H9 (cell line): ENCODE measurements at places on chromosomes 16 and 17.

- H3K4me1 ChIP-seq: 0 out of 2 replicates have a peak, but pooled peaks cover 2% of the 10 kb centered on the region
- no peaks in the 10 kb centered on the region for H3K27me3 ChIP-seq
- H3K36me3 ChIP-seq: no peaks in the 10 kb centered on the region
- DNase-seq: peak; percentile 72
- H3K4me3 ChIP-seq: no peak overlapping the region
Measured at GRCh38 chr16:10641953-10642949, 52.5 kb downstream of the TEKT5 start.

DNA sequence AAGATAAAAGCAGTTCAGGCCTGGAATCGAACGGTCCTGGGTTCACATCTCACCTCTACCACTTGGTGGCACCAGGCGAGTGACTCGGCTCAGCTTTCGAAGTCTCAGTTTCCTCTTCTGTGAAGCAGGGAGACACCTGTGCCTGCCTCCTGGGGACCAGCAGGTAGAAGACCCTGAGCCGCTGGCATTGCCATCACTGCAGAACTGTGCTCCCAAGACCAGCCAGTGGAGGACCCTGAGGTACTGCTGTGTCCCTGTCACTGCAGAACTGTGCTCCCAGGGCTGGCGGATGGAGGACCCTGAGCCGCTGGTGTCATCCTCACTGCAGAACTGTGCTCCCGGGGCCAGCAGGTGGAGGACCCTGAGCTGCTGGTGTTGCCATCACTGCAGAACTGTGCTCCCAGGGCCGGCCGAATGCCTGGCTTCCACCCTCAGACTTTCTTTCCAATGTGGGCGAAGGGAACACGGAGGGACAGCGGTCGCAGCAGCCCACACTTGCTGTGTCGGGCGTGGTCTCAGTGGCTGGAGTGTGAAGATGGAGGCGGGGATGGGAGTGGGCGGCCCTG lies 8.7 kb upstream of the SLC7A5 start:
- peaks cover 5% of the 10 kb centered on the region; the same call in 2 of the 3 replicates for H3K36me3 ChIP-seq
- H3K27ac ChIP-seq: no peak overlapping the region
- H3K4me1 ChIP-seq: peaks cover 3% of the 10 kb centered on the region; the same call in 1 of the 2 replicates
- no peak for DNase-seq
- H3K4me3 ChIP-seq: no peak overlapping the region
- no peaks in the 10 kb centered on the region for H3K27me3 ChIP-seq

- peaks cover 2% of the 10 kb centered on the region; the same call in 1 of the 2 replicates for H3K4me1 ChIP-seq
- H3K27ac ChIP-seq: no peak overlapping the region
- H3K4me3 ChIP-seq: no peak overlapping the region
- peaks cover 60% of the 10 kb centered on the region for H3K36me3 ChIP-seq
Measured at GRCh38 chr16:30724641-30725417, 23.4 kb upstream of the PHKG2 start.

DNA sequence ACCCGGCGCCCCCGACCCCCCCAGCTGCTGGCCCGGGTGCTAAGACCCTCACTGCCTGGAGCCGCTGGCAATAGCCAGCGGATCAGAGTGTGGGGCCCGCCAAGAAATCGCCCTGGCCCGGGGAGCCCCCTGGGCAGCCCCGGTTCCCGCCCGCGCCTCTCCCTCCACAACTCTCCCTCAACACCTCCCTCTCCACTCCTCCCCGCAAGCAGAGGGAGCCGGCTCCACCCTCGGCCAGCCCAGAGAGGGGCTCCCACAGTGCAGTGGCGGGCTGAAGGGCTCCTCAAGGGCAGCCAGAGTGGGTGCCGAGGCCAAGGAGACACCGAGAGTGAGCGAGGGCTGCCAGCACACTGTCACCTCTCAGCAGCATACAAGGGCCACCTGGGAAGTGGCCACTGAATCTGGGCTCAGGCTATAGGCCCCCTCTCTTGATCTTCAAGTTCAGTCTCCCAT lies 385.5 kb downstream of the SEC14L1 start:
- H3K27me3 ChIP-seq: peaks cover 1% of the 10 kb centered on the region; the same call in 1 of the 2 replicates
- H3K4me3 ChIP-seq: no peak overlapping the region
- peaks cover 16% of the 10 kb centered on the region for H3K36me3 ChIP-seq
- no peak overlapping the region for H3K27ac ChIP-seq
- no peak for DNase-seq

DNA sequence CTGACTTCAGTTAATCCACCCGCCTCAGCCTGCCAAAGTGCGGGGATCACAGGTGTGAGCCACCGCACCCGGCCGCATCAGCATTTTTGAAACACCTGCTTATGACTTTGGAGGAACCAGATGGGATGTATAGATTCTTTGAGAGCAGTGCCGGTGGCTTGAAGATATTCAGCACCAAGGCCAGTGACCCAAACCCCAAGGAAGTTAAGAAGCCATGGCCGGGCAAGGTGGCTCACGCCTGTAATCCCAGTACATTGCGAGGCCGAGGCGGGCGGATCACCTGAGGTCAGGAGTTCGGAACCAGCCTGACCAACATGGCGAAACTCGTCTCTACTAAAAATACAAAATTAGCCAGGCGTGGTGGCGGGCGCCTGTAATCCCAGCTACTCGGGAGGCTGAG lies 43.9 kb downstream of the TRARG1 start:
- no peaks in the 10 kb centered on the region for H3K36me3 ChIP-seq
- no peaks in the 10 kb centered on the region for H3K27me3 ChIP-seq
- no peak overlapping the region for H3K4me3 ChIP-seq
- no peaks in the 10 kb centered on the region for H3K4me1 ChIP-seq
- no peak for DNase-seq

DNA sequence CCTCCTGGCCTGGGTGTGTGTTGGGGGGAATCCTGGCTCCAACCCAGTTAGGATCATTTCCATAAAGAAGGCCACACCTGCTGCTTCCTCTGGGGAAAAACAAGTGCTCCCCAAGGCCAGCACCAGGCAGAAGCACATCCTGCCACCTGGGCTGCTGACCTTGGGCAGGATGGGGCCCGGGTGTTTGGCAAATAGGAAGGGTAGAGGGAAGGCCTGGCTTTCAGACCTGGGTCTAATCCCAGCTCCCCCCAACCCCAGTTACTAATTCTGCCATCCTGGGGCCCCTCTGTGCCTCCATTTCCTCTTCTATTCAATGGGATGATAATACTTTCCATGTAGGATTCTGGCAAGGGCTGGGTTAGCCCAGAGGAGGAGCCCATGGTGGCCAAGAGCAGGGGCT lies 3.0 kb upstream of the NLRC5 start:
- H3K4me3 ChIP-seq: no peak overlapping the region
- peaks cover 6% of the 10 kb centered on the region; the same call in 1 of the 2 replicates for H3K27me3 ChIP-seq
- H3K36me3 ChIP-seq: no peaks in the 10 kb centered on the region
- DNase-seq: no peak
- no peak overlapping the region for H3K27ac ChIP-seq
- H3K4me1 ChIP-seq: no peaks in the 10 kb centered on the region

GRCh38 chr17:18017958-18018357 lies 21.0 kb downstream of the ATPAF2 start:
- H3K36me3 ChIP-seq: 0 out of 2 replicates have a peak, but pooled peaks cover 4% of the 10 kb centered on the region
- no peak overlapping the region for H3K27ac ChIP-seq
- no peaks in the 10 kb centered on the region for H3K4me1 ChIP-seq
- no peak for DNase-seq

DNA sequence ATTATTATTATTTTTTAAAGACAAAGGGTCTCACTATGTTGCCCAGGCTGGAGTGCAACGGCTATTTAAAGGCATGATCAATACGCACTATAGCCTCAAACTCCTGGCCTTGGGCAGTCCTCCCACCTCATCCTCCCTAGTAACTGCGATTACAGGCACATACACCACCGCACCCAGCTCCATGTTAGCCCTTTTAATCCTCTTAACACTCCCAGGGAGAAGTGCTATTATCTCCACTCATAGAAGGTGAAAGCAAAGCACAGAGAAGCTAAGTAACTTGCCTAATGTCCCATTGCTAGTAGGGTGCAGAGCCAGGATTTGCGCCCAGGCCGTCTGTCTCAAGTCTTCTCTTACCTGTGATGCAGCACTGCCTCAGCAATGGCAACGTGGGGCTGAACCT lies 5.0 kb downstream of the HAS3 start:
- H3K36me3 ChIP-seq: peaks cover 45% of the 10 kb centered on the region
- H3K4me1 ChIP-seq: peaks cover 7% of the 10 kb centered on the region; the same call in 1 of the 2 replicates
- no peak for DNase-seq
- H3K27me3 ChIP-seq: no peaks in the 10 kb centered on the region
- H3K27ac ChIP-seq: no peak overlapping the region
- H3K4me3 ChIP-seq: no peak overlapping the region

DNA sequence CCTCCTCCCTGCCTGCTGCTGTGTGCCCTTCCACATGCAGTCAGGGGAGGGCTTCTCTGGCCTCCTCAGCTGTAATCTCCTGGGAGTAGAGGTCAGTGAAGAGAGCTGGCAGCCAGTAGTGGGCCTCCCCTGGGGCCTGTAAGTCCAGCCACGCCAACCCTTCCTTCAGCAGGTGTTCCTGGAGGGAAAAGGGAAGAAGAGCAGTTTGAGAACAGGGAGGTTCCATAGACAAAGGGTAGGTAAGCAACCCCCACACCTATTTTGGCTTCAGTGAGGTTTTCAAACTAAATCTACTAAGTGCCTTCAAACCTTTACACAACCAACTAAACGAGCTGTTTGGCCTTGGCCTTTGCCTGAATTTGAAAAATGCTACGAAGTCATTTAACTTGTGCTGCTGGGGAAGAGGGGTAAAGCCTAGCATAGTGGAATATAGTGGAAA lies 14.2 kb downstream of the SNF8 start:
- H3K4me3 ChIP-seq: no peak overlapping the region
- peaks cover 37% of the 10 kb centered on the region for H3K36me3 ChIP-seq
- H3K27me3 ChIP-seq: no peaks in the 10 kb centered on the region
- DNase-seq: no peak
- no peak overlapping the region for H3K27ac ChIP-seq
- H3K4me1 ChIP-seq: no peaks in the 10 kb centered on the region

- H3K36me3 ChIP-seq: no peaks in the 10 kb centered on the region
- H3K27me3 ChIP-seq: no peaks in the 10 kb centered on the region
- peak; percentile 68 for DNase-seq
- no peak overlapping the region for H3K27ac ChIP-seq
- peaks cover 3% of the 10 kb centered on the region; the same call in 1 of the 2 replicates for H3K4me1 ChIP-seq
- H3K4me3 ChIP-seq: no peak overlapping the region
Measured at GRCh38 chr17:57045868-57046704, 39.0 kb upstream of the AKAP1 start.

GRCh38 chr17:33520426-33521330 lies 227.6 kb upstream of the ASIC2 start:
- DNase-seq: peak; percentile 85
- H3K4me1 ChIP-seq: no peaks in the 10 kb centered on the region
- no peak overlapping the region for H3K4me3 ChIP-seq
- H3K27me3 ChIP-seq: no peaks in the 10 kb centered on the region; the same call in 1 of the 2 replicates
- no peak overlapping the region for H3K27ac ChIP-seq

DNA sequence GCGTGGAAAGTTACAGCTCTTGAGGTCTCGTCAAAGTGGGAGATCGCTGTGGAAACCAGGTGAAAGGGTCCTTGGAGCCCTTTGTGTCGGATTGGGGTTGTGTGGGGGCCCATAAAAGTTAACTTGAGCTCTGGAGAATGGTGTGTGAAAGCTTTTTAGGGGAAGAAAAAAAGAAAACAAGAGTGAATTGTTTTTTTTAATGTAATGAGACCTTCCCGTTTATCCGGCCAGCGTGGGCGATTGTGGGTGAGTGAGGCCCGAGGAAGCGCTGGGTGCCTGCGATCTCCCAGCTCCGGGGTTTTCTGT lies 150.6 kb downstream of the MSI2 start:
- no peak overlapping the region for H3K27ac ChIP-seq
- DNase-seq: no peak
- no peak overlapping the region; the same call in 2 of the 3 replicates for H3K4me3 ChIP-seq
- 0 out of 3 replicates have a peak, but pooled peaks cover 5% of the 10 kb centered on the region for H3K36me3 ChIP-seq

- H3K27me3 ChIP-seq: no peaks in the 10 kb centered on the region
- peak; percentile 86 for DNase-seq
- no peak overlapping the region for H3K27ac ChIP-seq
- H3K4me1 ChIP-seq: no peaks in the 10 kb centered on the region
- H3K4me3 ChIP-seq: peak overlapping the region; percentile 55
Measured at GRCh38 chr16:2924901-2925755, 13.4 kb downstream of the FLYWCH1 start.

DNA sequence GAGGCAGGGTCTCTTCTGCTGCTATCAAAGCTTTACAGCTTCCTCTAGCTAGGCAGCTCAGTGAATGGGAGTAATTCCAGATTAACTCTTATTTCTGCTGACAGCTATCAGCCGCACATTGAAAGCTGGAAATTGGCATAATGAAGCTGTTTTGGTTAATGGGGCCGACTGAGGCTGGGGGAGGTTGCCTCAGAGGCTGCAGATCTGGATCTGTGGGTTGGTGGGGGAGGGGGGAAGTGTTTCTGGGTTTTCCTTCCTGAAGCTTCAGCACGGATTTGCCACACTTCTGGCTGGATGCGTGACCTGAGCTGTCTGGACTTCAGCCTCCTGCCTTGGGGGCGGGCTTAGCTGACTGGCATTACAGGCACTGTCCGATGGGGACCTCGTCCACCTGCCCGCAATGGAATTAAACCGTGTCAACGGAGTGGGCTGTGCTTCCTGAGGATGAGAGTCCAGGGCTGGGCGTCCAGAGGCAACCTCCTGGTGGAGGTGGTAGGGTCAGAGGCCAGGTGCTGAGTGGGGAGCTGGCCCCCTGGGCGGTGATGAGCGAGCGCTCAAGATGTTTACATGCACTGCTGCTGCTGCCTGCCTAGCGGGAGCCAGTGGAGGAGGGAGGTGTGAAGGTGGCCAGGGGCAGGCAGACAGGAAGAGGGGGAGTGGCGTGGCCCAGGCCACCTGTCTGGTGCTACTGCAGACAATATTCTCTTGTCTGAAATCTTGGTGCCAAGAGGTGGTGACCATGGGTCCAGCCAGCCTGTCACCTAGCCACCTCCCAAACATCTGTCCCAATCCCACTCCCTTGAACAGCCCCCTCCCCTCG lies 6.7 kb upstream of the ABCC3 start:
- no peaks in the 10 kb centered on the region for H3K36me3 ChIP-seq
- no peak overlapping the region for H3K27ac ChIP-seq
- peak; percentile 76 for DNase-seq
- no peaks in the 10 kb centered on the region; the same call in 1 of the 2 replicates for H3K27me3 ChIP-seq
- H3K4me1 ChIP-seq: no peaks in the 10 kb centered on the region

GRCh38 chr16:641326-642188 lies at the start of gene MCRIP2:
TSS of gene MCRIP2 (plus strand) at chr16:641828. CDS start at chr16:641992, 164 bp downstream.
- H3K4me3 ChIP-seq: peak within 1 kb of the TSS; percentile 68
- H3K4me1 ChIP-seq: no peaks in the 10 kb centered on the region; the same call in 1 of the 2 replicates
- DNase-seq: peak; percentile 90
- no peak within 1 kb of the TSS for H3K27ac ChIP-seq

DNA sequence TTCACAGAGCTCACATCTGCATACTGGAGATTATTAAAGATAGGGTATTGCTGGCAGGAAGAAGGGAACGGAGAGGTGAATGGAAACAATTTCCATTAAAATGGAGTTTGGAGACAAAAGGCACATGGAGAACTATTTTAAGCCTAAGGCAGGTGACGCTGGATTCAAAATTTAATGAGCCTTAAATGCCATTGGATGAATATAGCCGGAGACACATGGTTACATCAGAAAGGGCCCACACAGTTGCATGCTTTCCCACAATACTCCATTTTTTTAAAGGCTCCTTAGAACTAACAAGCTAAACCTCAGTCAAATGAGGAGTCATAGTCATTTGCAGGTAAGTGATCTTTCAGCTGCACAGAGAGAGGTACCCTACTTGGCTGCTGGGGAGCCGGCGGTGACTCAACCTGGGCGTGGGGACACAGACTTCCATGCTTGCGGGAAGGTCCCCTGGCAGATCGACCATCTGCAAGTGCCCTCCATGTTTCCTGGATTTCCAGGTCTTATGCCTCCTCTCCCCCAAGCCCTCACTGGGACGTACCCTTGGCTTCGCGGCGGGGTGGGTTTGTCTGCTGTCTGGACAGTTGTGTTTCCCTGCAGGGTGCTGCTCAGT lies 259.2 kb downstream of the CBLN1 start:
- no peaks in the 10 kb centered on the region; the same call in 2 of the 3 replicates for H3K36me3 ChIP-seq
- no peak for DNase-seq
- H3K4me3 ChIP-seq: no peak overlapping the region
- no peaks in the 10 kb centered on the region for H3K27me3 ChIP-seq
